ENCODE measurements at places on chromosomes 1 and 21.

DNA sequence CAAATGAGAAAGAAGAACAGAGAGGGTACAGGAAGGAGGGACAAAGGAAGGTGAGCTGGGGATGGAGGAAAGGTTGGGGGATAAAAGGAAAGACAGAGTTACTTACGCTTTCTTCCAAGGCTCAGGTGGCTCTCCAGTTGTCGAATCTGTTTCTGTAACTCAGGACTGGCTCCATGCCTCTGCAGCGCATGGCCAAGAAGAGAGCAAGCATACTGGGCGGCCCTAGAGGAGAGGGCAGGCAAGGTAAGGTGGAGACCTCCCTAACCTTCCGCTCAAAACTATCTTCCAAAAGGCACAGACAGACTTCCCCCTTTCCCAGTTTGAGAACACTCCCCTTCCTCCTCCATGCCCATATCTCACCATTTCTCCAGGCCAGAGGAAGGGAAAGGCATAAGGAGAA is 922 bp downstream of the PEX11B start:
- no peak for DNase-seq

DNA sequence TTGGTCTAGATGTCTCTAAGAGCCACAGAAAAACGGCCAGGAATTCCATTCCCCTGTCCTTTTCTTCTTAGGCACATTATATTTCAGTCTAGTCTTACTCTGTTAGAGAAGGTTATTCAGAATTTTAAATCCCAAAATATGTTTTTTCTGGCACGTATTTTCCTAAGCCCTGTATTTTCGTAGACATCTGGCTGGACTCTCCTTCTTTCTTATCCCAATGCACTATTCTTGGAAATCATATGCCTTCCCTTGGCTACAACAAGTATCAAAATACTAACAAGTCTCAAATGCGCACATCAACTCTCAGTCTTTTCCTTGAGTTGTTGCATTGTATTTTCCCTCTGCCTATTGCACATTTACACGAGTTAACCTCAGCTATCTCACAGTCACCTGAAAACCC is 96.2 kb downstream of the DPYD start:
- DNase-seq = no peak

GRCh38 chr1:89989799-89990198 is 5.1 kb upstream of the ZNF326 start:
- peak; percentile 90 for DNase-seq

GRCh38 chr21:25885405-25885804 is 150.6 kb downstream of the GABPA start:
- peak; percentile 34 for DNase-seq

DNA sequence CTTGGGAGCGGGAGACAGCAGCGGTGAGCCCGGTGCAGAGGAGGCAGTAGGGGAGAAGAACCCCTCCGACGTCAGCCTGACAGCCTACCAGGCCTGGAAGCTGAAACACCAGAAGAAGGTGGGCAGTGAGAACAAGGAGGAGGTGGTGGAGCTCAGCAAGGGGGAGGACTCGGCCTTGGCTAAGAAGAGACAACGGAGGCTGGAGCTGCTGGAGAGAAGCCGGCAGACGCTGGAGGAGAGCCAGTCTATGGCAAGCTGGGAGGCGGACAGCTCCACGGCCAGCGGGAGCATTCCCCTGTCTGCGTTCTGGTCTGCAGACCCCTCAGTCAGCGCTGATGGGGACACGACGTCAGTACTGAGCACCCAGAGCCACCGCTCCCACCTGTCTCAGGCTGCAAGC is 32.9 kb downstream of the STYXL2 start:
- DNase-seq = no peak

DNA sequence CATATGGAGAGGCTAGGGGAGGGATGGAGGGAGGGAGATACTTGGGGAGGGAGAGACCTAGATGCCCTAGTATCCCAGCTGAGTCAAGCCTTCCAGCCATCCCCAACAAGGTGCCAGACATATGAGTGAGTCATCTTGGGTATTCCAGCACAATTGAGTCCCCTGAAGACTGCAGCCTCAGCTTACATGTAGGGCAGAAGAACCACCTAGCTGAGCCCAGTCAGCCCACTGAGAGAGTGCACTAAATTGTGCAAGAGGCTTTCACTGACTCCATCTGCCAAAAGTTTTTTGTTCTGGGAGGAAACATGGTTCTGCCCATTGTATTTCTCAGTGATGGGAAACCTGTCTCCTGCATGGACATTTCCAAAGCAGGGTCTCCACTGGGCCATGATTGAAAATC is 76.4 kb downstream of the FOXD2 start:
- DNase-seq = no peak

Measured in NCI-H524 (cell line).